Gastrocnemius medialis (tissue), 4 donors: ENCODE measurements at places on chromosomes 5 and 9.

- DNase-seq, result no peak
Measured at GRCh38 chr5:155017610-155018009, 4.1 kb downstream of the KIF4B start.

DNA sequence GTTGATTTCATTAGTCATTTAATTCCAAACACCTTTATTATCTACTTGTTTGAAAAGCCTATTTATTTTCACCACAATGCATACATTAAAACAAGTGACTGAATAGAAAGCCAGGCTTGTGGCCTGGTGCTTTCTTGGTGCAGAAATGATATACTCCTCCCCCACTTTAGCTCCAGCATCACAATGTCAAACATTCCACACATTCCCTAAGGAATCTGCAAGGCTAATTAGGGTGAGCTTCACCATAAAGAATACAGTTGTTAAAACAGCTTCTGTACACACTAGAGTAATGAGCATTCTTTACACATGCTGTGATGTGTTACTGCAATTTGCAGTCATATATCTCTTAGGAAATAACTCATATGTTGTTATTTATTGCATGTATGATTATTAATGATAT is 705.7 kb downstream of the CETN3 start:
- no peak for DNase-seq

GRCh38 chr5:151772029-151772845 is 483 bp downstream of the G3BP1 start:
- DNase-seq, result peak; percentile 48

GRCh38 chr5:2135833-2136232 is 253.1 kb upstream of the IRX4 start:
- no peak for DNase-seq

DNA sequence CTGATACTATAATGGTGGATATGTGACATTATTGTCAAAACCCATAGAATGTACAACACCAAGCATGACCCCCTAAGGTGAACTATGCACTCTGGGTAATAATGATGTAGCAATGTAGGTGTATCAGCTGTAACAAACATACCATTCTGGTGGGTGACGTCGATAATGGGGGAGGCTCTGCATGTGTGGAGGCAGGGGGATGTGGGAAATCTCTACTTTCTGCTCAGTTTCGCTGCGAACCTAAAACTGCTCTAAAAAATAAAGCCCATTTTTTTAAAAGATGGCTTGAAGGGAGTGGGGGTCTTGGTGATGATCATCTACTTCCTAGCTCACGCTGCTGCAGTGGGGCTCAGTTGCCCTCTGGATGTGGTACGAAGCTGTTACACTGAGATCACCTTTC is 51.1 kb downstream of the RASGEF1C start:
- DNase-seq, result no peak

GRCh38 chr9:137757613-137758029 is 120.0 kb upstream of the CACNA1B start:
- no peak for DNase-seq

GRCh38 chr5:81750308-81751008 is 439 bp downstream of the SSBP2 start:
- no peak for DNase-seq

GRCh38 chr9:77847059-77847499 is 184.5 kb downstream of the GNAQ start:
- DNase-seq, result no peak

GRCh38 chr9:125472926-125473701 is 211.5 kb downstream of the GAPVD1 start:
- DNase-seq, result no peak

- no peak for DNase-seq
Measured at GRCh38 chr5:9785751-9786150, 155.6 kb upstream of the TAS2R1 start.

DNA sequence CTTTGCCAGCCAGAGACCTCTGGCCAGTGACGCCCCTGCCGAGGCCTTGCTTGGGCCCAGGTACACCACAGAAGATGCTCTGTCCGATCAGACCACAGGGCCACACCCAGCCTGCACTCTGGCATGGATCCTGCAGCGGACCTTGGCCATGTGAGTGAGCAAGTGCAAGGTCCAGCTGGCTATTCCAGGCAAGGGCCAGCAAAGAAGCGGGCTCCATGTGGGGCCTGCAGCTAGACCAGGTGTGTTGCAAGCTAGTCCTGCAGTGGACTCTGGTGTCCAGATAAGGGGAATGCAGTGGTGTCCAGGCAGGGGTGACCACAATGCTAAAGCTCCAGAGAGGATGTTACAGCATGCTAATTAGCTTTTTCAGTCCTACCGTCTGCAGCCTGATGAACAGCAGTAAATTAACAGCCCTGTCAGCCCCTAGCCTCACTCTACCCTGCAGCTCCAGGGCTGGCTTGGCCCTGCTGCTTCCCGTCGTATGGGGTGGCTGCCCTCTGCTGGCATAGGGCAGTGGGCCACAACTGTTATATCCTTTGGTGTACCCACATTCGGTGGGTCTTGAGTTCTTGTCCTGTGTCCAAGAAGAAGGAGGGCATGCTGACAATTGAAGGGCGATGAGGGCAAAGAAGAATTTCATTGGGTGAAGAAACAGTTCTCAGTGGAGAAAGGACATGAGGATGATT is 284.5 kb upstream of the POU5F2 start:
- no peak for DNase-seq

- peak; percentile 65 for DNase-seq
Measured at GRCh38 chr5:181188700-181189362, 16.2 kb downstream of the TRIM7 start.

DNA sequence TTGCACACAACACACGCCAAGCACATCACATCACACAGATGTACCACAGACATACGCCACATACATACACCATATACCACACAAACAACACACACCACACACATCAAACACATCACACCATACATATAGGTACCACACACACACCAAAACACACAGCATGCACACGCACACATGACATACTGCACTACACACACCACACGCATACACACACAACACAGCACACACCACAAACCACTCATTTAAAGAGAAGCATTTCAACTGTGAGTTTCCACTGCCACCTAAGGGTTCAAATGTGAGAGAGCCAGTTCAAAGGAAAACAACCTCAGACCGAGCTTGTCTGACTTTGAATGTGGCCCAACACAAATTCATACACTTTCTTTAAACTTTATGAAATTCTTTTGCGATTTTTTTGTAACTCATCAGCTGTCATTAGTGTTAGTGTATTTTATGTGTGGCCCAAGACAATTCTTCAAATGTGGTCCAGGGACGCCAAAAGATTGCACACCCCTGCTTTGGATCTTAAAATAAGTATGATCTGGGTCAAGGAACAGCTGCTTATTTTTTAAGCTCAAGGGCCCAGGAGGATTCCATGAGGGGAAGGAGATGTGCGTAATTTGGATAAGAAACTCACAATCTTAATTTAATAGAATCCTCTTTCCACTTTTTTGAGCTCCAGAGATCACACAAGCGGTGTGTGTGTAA is 494.6 kb downstream of the GADD45G start:
- DNase-seq, result no peak

GRCh38 chr9:95102001-95102433 is 215.5 kb downstream of the FANCC start:
- DNase-seq, result peak; percentile 48

GRCh38 chr5:138606378-138607064 is 31.3 kb upstream of the HSPA9 start:
- DNase-seq, result no peak
